Esophagus squamous epithelium (tissue), 5 donors: ENCODE measurements at places on chromosomes 5 and 9.

- no peak for DNase-seq
These were observed 28.7 kb upstream of the C5orf46 start for GRCh38 chr5:147935032-147935431.

DNA sequence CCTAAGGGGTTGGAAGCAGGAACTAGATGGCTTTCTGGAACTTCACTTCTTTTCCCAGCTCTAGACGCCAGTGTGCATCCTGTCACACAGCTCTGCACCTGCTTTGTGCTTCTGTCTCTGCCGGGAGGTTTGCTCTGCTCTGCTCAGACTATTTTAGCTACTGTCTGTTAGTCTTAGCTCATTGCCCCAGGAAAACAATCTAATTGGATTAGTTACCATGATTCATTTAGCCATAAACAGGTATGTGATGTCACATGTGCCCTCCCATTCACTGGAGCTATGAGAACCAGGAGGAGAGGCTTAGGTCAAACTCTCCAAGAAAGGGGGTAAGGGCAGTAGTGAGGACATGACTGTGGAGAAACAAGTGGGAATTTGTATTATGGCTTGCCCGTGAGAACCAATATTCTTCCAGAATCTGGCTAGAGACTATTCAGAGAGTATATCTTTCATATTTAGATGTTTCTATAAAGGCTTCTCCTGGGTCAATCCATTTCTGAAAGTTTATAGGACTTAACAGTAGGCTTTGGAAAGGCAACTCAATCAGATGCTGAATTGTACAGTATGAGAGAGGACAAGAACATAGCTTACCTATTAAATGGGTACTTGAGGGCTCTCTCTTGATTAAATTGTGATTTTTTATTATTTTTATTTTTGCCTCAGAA is 22.4 kb upstream of the NREP start:
- no peak for DNase-seq

DNA sequence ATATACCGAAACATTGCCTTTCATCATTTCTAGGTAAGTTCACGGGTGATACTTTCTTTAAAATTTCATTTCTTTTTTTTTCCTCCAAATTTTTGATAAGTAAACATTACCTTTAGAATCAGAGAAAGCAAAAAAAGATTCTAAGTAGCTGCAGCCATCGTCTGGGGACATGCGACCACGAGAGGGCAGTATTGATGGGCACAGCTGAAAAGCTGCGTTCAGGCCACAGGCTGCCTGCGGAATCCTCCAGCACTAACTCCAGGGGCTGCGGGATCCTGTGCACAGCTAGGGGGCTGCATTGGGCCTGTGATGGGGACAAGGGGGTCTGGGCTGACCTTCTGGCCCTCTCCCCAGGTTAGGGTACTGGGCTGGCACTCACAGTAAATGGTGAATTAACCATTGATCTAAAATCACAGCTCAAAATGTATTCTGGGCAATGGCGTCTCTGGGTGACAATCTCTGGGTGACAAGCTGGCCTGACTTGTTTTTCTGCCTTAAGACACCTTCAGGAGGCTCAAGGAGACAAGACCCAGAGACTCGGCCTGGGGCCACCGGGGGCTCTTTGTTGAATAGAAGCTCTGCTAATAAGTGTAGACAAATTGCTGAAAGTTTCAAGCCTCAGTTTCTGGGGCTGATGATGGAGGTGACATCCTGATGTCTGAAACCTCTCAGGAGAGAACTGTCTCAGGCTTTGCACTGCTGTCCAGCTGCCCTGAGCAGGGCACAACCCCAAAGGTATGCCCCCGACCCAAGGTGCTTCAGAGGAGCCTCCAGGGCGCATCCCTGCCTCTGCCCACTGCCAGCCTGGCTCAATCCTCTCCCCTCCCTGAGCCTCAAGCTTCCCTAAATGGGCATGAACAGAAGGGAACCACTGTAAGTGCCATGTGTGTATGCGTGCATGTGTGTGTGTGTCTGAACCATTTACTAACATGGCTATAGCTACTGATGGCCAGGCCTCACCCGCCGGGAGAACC is 44.3 kb upstream of the SARDH start:
- DNase-seq, result no peak

- DNase-seq, result no peak
These were observed 364.1 kb upstream of the RORB start for GRCh38 chr9:74132986-74133385.

- DNase-seq, result no peak
These were observed 62.1 kb downstream of the ARSB start for GRCh38 chr5:78922879-78923621.

- no peak for DNase-seq
These were observed 101.4 kb downstream of the TSSK1B start for GRCh38 chr5:113333411-113333810.

DNA sequence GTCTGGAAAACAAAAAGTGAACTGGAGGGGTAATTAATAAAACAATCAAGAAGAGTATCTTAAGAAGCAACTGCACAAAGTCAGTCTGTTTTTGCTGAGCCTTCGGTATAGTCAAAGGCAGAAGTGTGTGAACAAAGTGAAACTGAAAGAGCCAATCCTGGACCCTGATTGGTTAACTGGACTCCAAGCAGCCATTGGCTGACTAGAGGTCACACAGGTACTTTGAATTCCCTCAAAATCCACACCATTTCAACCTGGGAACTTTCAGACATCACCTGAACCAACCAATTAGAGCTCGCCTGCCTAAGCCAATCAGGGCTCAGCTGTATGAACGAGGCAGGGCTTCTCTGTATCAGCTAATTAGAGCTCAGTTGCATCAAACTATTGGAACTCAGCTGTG is 286.7 kb downstream of the TLE4 start:
- no peak for DNase-seq

DNA sequence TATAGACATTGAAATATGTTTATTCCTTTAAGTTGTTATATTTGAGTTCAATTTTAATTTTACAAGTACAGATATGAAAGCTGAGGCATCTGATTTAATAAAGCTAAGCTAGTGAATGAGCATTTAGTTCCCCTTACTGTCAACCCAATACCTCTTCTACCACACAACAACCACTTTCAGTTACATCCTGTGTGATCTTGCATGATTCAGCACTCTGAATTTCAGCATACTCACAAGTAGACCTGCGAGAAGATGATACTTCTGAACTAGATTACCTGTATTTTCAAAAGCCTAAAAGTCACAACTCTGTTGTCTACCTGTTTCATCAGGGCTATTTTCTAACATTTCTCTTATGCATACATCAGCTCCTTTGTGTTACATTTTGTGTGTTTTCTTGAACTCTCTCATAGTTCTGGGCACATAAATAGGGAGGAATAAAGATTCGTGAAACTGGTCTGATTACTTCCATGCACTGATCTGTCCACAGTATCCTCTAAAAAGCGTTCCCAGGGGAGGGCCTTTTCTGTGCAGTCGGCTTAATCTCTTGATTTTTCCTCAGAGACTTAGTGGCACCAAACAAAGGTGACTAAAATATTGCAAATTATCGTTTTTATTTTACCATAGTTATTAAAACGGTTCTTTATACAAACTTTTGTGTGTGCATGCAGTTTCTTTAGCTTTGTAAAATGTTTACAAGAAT is 2025.5 kb upstream of the NUDT12 start:
- no peak for DNase-seq

GRCh38 chr9:36877239-36877638 is 156.8 kb downstream of the PAX5 start:
- DNase-seq, result no peak

DNA sequence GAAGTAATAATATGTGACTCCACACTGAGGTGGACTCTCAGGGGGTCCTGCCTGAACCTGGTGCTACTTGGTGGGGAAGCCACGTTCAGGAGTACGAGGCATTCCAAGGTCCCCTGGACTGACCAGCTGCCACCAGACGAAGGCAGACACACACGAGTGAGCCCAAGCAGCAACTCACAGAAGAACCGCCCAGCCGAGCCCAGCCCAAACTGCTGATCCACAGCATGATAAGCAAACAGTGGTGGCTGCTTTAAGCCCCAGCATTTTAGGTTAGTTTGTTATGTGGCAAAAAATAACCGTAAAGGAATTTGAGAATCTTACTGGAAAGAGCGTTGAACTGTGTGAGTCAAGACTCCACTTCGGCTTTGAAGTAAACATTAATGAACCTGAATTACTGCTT is 8.8 kb upstream of the LHX3 start:
- DNase-seq, result no peak

DNA sequence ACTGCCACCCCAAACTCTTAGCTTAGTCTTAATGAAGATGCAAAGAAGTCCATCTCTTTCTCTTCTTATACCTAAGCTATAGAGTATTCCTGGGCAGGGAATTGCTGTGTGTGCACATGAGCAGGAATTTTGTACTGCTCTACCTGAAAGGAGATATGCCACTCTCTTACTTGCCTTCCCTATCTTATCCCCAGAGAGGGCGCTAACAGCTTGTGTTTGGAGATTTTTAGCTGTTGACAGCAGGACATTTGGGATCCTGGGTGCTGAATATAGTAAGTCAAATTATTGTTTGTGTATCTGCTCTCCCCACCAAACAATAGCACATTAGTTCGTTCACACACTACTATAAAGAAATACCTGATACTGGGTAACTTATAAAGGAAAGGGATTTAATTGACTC is 159.5 kb downstream of the GABRG2 start:
- DNase-seq, result no peak

DNA sequence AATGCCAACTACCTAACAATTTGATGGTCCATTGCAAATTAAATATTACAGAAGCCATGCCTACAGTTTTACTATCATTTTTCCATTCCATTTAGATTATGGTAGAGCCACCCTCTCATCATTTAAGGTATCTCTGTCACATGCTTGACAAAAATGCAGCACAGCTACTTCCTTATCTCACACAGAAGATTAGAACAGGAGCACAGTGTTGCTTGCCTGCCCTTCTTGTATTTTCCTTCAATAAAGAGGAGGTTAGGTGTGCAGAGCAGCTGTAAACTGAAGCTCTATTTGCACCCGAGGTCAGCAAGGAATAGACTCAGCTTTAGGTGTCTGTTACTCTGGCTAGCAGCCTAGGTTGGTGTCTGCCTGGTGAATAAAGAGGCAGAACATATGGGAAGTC is 51.5 kb upstream of the ATP10B start:
- DNase-seq, result no peak

DNA sequence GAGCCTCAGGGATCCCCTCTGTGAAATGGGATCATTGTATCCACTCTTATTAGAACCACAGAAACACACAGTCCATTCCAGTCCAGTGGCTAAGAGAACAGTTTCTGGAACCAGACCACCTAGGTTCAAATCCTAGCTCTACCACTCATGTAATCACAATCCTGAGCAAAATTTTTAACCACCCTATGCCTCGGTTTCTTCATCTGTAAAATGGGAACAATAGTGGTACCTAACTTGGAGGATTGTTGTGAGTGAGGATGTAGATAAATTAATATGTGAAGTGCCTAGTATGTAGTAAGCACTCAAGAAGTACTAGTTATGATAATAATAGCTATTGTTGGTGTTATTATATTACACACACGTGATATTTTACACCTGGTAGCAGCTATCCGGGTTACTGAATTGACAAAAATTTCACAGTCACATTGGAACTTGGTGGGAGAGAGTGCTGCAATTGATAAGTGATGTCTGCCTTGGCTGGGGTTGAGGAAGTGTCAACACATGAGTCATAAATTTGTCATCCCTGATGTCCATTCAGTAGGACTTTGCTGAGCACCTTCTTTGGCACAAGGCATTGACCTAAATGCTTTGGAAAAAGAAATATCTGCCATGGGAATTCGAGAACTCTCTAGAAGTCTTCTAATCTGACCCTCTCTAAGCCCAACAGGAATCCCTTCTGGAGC is 68.4 kb downstream of the COL27A1 start:
- DNase-seq, result no peak

GRCh38 chr9:68961587-68961986 is 52.3 kb downstream of the PRKACG start:
- DNase-seq, result no peak

DNA sequence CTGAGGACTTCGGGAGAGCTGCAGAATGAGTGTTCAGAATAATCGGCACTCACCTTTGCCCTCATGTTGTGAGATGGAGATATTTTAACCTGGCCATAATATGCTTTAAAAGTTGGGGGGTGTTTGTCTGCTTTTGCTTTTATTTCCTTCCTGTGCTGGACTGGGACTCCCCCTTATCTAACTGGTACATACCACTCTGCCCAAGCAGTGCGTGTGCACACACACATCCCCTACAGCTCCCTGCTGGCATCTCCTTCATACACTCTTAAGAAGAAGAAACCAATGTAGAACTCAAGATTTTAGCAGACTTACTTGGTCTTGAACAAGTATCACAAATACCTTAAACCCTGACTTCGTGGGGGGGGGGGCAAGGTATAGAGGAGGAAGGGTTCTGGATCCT is 146.2 kb upstream of the DMRT1 start:
- no peak for DNase-seq

GRCh38 chr9:121876658-121877271 is 216.3 kb downstream of the TTLL11 start:
- no peak for DNase-seq

- no peak for DNase-seq
These were observed 255.8 kb upstream of the PUM3 start for GRCh38 chr9:3099646-3100045.

DNA sequence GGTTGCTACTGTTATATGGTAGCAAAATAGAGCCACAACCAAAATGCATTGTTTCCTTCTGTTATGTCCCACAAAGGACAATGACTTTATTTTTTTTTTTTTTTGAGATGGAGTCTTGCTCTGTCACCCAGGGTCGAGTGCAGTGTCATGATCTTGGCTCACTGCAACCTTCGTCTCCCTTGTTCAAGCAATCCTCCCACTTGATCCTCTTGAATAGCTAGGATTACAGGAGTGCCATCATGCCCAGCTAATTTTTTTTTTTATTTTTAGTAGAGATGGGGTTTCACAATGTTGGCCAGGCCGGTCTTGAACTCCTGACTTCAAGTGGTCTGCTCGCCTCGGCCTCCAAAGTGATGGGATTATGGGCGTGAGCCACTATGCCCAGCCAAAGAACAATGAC is 527.7 kb upstream of the SGCD start:
- no peak for DNase-seq

DNA sequence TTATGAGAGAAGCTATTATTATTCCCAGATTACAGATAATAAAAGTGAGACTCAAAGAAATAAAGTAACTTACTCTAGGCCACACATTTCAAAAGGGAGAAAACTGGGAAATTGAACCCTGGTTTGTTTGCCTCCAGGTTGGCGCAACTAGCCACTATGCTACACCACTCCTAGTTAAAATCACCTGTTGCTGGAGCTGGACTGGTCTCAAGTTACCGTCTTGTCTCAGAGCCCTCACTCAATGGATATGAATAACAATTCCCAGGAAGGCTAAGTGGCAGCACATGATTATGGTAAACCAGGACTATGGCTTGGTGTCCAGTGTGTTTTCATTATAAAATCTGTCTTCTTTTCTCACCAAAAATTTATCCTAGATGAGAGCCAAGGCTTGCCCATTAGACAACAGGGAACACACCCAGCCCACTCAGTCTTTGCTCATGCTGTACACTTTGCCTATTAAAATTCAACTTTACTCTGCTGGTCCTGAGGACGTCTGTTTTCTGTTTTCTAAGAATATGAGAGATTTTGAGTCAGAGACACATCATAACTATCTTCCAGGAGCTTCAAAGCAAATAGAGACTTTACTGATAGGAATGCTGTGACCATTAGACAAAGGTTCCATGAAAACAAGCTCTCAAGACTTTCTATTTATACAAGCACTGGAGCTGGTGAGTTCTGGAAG is 58.1 kb downstream of the ADRB2 start:
- DNase-seq, result no peak
